ENCODE measurements at places on chromosomes 11 and 22. TPM values are rescaled to one million over a fixed set of nuclear protein-coding genes. Genes with fewer than 3 reads are reported as not detected.

Gene SEZ6L
- not detected for total RNA-seq

DNA sequence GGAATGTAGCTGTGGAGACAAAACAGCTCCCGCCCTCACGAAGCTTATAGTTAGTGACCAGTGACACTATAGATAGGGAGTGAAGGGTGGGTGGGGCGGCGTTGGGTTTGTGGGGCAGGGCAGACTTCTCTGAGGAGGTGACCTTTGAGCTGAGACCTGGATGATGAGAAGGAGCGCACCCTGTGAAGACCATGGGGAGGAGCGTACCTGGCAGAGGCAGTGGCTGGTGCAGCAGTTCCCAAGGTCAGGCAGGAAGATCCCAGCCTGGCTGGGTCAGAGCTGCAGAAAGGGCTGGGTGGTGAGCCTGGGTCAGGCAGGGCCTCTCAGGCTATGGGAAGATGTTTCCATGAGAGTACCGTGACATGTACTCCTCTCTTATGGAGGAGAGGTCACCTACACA, 135.0 kb upstream of the RCN1 start:
- DNase-seq: no peak

Gene MACROD1
- 29.3 TPM for total RNA-seq

- DNase-seq: no peak
Measured at GRCh38 chr22:25570486-25570885, 6.0 kb downstream of the GRK3 start.

DNA sequence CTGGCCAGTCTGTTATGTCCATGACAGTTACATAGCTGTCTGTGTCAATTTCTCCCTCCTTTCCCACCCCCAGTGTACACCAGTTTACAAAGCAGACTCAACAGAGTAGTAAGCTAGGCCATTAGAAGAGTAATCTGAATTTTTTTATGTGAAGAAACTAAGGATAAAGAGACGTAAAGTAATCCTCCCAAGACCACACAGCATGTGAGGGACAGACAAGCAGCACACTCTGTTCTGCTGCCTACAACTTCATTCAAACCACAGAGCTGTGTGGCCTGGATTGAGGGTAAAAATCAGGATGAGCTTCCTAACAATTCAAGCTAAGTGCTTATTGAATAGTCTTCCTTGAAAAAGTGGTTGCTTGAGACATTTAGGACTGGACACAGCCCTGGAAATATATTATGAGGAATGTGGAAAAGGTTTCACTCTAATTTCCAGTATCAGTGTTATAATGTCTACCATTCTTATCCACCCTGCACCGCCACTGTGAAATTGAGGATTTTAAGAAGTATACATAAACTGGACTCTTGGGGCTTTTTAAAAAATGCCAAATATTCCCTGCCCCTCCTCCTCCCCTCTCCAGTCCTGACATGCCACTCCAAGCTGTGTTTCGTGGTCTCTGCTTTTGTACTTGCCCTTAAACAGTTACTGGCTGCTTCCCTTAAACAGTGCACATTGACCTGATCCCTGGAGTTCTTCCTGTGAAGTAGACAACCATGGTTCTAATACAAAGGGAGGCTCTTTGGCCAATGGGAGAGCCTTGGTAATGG, 40.9 kb downstream of the EXT2 start:
- DNase-seq: no peak

DNA sequence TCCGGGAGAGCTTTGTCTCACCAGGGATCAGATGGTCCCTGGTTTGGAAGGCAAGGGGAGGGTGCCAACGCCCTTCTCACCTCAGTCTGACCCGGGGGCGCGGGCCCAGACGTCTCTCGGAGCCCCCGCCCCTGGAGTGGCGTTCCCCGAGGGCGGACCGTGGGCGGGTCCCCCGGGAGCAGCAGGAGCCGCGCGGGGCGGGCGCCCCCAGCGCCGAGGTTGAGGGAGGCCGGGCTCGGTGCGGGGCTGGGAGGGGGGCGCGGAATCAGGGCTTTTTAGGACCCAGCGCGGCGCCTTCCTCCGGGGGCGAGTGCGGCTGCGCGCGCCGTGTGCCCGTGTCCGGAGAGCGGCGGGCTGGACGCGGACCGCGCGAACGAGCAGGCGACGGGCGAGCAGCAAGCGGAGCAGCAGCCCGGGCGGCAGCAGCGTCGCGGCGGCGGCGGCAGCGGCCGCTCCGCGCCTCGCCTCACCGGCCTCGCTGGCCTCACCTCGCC, at the start of gene KCNC1:
Gene KCNC1, plus strand, starts transcription at position 364 of the 494 bp plus-strand sequence. CDS start 1,222 bp downstream, outside the sequence.
- no peak for DNase-seq

Gene OR52I1
- not detected for total RNA-seq

DNA sequence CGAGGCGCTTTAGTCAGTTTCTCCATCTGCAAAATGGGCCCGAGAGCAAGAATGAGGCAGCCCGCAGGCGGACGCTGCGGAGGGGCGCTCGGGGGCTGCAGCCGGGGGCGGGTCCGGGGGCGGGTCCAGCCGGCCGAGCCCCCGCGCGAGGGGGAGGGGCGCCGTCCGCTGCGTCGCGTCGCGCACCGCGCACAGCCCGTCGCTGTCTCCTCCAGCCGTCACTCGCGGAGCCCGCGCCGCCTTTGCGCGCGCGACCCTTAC, 282 bp downstream of the PC start:
- no peak for DNase-seq

- DNase-seq: peak; percentile 5
Measured at GRCh38 chr11:132402071-132402684, 1031.8 kb downstream of the NTM start.

Gene SAA2
- not detected for total RNA-seq

Measured in NCI-H460 (cell line).